ENCODE measurements at places on chromosomes 7 and 10. TPM values are rescaled to one million over a fixed set of nuclear protein-coding genes. Genes with fewer than 3 reads are reported as not detected.
A peak's percentile ranks its signal among the peaks of the same experiment; 100 is the strongest.

The PRKCQ gene
- total RNA-seq, result 5.3 TPM

GRCh38 chr7:102119213-102119651 is 167.4 kb upstream of the SH2B2 start:
- H3K27ac ChIP-seq, result no peak overlapping the region
- H3K27me3 ChIP-seq, result no peaks in the 10 kb centered on the region
- no peak overlapping the region for H3K4me3 ChIP-seq
- H3K4me1 ChIP-seq, result peaks cover 14% of the 10 kb centered on the region
- no peak for DNase-seq

The ZFAND4 gene
- 4.4 TPM for total RNA-seq

DNA sequence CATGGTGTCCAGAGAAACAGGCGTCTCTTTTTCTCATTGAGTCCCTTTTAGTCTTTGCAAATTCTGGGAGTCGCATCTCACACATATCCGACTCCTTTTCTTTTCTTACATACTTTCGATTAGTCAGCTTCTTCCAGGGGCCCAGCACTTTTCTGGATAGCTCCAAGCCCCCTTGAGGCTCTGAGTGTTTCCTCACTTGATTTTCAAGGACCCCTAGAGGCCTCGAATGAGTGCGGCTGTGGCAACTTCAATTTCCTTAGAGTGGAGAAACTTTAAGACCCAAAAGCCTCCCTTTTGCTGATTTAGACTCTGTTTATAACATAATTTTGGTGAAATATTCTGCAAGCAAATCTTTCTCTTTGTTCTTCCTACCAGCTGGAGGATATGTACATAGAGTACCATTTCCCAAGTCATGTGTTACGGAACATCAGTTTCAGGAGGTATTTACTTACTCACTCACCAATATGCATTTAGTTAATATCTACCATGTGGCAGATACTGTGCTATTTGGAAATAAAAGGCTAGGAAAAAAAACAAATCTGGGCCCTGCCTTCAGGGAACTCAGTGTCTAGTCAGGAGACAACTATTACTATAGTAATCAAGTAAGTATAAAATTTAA is 555.2 kb downstream of the REEP3 start:
- DNase-seq, result no peak
- H3K4me1 ChIP-seq, result no peaks in the 10 kb centered on the region
- H3K27me3 ChIP-seq, result no peaks in the 10 kb centered on the region
- H3K27ac ChIP-seq, result no peak overlapping the region

GRCh38 chr10:12658526-12658925 is 309.2 kb downstream of the CAMK1D start:
- H3K27me3 ChIP-seq, result no peaks in the 10 kb centered on the region
- no peak overlapping the region for H3K4me3 ChIP-seq
- H3K27ac ChIP-seq, result no peak overlapping the region
- DNase-seq, result no peak
- no peaks in the 10 kb centered on the region for H3K4me1 ChIP-seq

DNA sequence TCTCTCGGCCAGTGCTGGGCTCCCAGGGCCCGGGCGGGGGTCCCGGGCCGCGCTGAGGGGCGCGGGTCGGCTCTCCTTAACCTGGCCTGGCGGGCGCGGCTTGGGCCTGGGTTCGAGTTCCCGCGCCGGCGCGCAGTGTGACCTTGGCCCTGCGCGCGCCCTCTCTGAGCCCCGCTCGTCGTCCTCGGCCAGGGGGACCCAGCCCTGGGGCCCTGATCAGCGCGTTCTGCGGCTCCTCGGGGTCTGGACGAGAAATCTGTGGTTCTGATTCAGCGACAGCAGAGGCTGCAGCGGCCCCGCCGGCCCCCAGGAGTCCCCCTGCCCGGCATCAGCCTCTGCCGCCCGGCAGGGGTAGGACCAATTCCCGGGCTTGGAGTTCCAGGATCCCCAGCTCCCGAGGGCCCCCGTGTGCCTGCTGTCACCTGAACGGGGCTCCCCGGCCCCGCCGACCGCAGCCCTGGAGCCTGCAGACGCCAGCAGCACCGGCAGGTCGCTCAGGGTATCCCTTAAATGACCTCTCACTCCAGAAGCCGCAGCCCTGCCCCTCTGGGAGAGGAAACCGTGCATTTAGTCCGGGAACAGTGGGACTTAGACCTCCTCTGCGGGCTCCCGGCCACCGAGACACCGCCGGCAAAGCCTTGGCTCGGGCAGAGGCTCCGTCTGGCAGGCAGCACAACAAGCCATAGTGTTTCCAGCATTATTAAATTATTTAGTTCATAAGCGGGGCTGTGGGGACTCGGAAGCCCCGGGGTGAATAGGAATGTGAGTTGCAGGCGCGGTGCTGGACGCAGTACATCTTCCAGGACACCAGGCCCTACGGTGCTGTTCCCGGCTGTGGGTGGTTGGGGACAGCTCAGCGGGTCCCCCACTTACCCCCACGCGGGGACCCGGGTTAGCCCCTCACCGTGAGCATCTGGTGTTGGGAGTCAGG is 572 bp downstream of the CHST12 start:
- H3K4me3 ChIP-seq, result peak overlapping the region; percentile 74
- no peak for DNase-seq
- no peaks in the 10 kb centered on the region for H3K36me3 ChIP-seq

The SRPK2 gene
- 66.0 TPM for total RNA-seq

DNA sequence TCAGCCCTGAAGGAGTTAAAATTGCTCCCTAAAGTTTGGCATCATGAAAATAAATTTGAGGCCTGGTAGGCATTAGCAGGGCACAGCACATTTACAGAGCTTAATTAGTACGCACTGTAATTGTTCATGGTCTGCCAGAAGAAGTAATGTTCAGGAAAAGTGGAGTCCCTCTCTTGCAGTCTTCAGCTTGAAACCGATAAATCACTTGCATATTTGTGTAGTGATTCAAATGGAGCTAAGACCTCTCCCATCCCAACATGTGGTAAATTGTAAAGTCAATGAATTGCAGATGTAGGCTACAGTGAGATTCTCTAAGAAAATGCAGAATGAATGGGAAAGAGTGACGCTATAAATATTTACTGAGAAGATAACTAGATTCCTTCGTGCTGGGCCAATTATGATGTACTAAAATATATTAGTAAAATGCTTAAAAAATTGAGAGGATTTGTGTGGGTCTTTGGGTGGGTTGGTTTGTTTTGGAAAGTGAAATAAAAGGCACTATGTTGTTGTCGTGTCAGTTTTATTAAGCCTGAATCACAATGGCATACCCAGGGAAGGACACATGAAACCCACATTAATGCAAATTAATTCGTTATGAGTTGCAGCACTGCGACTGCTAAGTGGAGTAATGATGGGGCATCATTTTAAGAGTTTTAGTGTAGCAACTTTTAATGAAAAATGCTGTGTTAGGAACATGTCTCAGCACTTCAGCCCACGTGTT is 8.4 kb downstream of the TCF7L2 start:
- no peak for DNase-seq
- H3K36me3 ChIP-seq, result no peaks in the 10 kb centered on the region
- peaks cover 31% of the 10 kb centered on the region for H3K4me1 ChIP-seq
- no peak overlapping the region for H3K4me3 ChIP-seq
- H3K27ac ChIP-seq, result no peak overlapping the region

The MSS51 gene
- 3.3 TPM for total RNA-seq

DNA sequence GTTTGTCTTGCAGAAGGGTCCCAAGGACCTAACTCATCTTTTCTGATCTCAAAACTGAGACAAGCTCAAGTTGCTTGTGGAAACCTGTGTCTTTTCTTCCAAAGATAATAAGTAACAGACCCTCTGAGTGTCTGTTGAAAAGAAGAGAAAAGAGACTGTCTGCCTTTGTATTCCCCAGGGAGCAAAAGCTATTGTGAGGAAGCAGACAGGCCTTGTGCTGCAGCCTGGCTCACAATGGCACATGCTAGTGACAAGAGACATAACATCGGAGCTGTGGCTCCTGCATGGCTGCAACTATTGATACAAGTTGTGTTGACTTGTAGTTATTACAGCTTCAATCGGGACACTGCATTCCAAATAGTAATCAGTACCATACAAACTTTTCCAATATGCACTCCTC is 202.9 kb downstream of the DKK1 start:
- DNase-seq, result no peak
- no peak overlapping the region for H3K4me3 ChIP-seq
- H3K36me3 ChIP-seq, result no peaks in the 10 kb centered on the region

- H3K36me3 ChIP-seq, result no peaks in the 10 kb centered on the region
- H3K27me3 ChIP-seq, result peaks cover 60% of the 10 kb centered on the region
- no peak overlapping the region for H3K27ac ChIP-seq
- H3K4me1 ChIP-seq, result no peaks in the 10 kb centered on the region
- no peak for DNase-seq
- no peak overlapping the region for H3K4me3 ChIP-seq
Observed at GRCh38 chr10:374354-374753, 239.1 kb downstream of the ZMYND11 start.

The LBX1 gene
- total RNA-seq, result not detected

The TNRC18 gene
- 159 TPM for total RNA-seq

DNA sequence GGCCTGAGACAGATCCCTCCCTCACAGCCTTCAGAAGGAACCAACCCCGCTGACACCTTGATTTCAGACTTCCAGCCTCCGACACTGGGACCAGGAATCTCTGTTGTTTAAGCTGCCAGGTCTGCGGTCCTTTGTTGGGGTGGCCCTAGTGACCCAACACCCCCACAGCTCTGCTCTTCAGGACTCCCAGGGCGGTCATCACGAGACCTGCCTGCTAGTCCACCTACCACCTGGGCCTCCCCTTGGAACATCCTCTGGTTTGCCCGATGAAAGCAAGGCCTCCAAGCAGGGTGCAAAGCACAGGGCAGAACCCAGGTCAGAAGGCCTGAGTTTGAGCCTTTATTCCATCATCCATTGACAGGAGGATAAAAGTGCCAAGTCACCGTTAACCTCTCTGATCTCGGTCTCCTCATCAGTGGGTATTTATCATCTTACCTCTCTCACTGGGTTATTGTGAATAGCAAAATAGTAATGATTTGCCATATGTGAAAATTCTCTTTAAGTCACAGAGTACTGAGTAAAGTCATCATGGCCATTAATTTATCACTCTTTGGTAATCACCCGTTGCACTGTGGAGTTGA is 16.9 kb upstream of the SMARCD3 start:
- no peaks in the 10 kb centered on the region for H3K36me3 ChIP-seq
- H3K27me3 ChIP-seq, result peaks cover 75% of the 10 kb centered on the region
- no peak overlapping the region for H3K4me3 ChIP-seq
- DNase-seq, result no peak
- no peaks in the 10 kb centered on the region for H3K4me1 ChIP-seq

The SORCS1 gene
- total RNA-seq, result not detected

GRCh38 chr7:130409712-130410072 is 29.4 kb downstream of the CPA1 start:
- H3K27me3 ChIP-seq, result no peaks in the 10 kb centered on the region
- no peak overlapping the region for H3K4me3 ChIP-seq
- H3K27ac ChIP-seq, result no peak overlapping the region
- DNase-seq, result no peak
- peaks cover 7% of the 10 kb centered on the region for H3K4me1 ChIP-seq

The NUTM2B gene
- 1.3 TPM for total RNA-seq

All from PC-9 (cell line).